ENCODE measurements at places on chromosomes 3 and 15.

- no peak for DNase-seq
These were observed 3.0 kb upstream of the MRPS22 start for GRCh38 chr3:139340784-139341183.

- DNase-seq: no peak
These were observed 56.2 kb downstream of the EIF3J start for GRCh38 chr15:44593042-44593736.

DNA sequence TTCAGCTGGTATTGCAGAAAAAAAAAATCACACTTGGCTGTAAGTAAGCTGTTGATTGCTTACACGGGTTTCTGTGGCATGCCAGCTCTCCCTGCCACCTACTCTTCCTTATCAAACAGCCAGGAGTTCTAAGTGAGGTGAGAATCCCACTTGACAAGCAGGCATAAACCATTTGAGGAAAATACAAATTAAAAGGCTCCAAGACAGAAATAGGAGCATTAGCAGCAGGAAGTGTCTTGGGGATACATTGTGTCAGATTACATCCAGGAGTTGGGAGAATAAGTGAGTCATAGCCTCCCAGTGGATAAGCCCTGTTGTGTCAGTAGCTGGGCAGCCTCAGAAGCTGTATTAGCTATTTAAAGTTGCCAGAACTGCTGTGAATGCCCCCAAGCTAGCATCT, 256.0 kb downstream of the CNTN4 start:
- peak; percentile 48 for DNase-seq

DNA sequence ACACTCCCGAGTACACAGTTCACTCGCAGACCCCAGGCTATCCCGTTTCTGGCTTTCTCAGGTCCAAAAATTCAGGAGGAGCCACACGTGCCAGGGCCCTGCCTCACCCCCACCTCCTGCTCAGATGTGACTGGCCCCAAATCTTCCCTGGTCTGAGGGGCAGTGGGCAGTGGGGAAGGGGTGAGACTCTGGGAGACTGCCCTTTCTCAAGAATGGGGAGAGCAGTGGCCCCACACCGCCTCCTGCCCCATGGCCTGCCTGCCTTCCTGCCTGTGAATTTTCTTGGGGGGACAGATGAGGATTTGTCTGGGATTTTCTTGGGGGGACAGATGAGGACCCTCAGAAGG, 174.6 kb downstream of the MEGF11 start:
- DNase-seq: no peak

DNA sequence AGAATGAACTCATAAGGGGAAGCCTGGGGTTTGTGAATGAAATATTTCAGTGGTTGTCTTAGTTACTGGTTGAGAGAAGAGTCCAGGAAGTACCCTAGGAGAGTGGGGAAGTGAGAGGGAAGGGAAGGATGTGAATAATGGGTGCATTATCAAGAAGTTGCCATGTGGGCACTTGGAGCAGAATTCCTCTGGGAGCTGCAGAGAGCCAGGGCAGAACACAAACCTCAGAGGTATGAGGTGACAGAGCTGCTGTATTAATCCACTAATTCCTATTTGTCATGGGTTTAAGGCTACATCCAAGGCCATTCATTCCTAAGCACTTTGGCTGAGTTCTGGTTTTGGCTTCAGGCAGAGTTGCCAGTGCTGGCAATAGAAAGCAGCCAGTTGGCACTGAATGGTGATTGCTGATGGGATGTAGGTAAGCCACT, 29.0 kb downstream of the NDUFB4 start:
- DNase-seq: no peak

DNA sequence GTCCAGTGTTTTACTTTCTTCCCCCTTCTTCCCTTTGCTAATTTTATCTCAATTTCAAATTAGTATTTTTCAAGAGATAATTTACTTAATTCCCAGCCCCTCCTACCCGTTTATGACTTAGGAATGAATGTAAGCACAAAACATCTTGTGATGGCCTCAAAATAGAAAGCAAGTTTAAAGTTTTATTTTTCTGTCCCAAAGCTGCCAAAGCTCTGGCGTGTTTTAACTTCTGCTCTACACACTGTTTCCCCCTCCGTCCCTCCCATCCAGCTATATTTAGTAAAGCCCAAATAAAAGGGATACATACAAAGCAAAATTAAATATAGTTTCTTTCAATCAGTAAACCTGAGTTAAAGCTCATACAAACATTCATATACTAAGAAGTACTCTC, 59.9 kb downstream of the IGF2BP2 start:
- DNase-seq: no peak

DNA sequence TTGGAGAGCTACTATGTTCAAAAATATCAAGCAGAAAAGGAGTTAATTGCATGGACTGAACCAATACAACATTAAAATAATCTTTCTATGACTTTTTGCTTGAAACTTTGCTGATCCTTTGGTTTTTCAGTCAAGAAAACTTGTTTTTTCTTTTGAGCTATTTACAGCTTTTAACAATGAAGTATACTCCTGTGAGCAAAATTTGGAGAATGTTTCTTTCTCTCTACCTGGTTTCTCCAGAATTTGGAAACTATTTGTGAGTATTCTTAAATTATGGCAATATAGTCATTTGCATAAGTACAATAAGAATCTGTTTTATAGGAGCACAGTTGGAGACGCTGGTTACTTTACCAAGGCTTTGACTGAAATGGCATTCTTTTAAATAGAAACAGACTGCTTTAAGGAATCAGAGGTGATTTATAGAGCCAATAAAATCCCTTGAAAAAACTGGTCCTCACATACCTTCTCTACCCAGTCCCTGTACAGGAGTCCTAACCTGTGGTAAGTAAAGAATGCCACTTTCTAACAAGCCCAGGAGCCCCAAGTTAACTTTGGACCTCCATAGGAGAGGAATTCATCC, 127.4 kb downstream of the PLCH1 start:
- DNase-seq: no peak

GRCh38 chr3:150610785-150611184, 7.7 kb downstream of the SELENOT start:
- DNase-seq: no peak

- DNase-seq: no peak
These were observed 151.6 kb downstream of the RSRC1 start for GRCh38 chr3:158261371-158261991.

- no peak for DNase-seq
These were observed 3.6 kb downstream of the STIMATE start for GRCh38 chr3:52893723-52894122.

- DNase-seq: no peak
These were observed 26.2 kb downstream of the ARPP21 start for GRCh38 chr3:35665390-35666055.

DNA sequence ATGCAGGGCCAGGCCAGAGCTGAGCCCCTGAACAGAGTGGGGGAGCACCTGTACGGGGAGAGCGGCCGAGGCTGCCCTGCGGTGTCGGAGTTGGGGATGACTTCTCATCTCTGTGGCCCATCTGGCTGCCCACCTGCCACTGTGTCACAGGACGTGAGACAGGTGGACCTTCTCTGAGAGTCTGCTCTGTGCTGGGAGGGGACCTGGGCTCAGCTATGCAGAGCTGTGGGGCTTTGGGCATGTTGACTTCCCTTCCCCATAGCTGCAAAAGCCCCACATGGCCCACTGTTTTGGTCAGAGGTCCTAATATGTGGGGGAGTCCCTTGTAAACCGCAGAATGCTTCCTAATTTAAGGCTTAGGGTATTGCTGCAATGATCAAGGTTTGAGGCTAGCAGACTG, 68.0 kb upstream of the TRPM1 start:
- DNase-seq: no peak
